Activated CD8-positive, alpha-beta memory T cell treated with anti-CD3 and anti-CD28 coated beads, Interleukin-2, amount 10 ng/mL, durations not matched to agents 7 days and 5 days (primary cell): ENCODE measurements at places on chromosomes 3 and 15. TPM values are rescaled to one million over a fixed set of nuclear protein-coding genes. Genes with fewer than 3 reads are reported as not detected.

DNA sequence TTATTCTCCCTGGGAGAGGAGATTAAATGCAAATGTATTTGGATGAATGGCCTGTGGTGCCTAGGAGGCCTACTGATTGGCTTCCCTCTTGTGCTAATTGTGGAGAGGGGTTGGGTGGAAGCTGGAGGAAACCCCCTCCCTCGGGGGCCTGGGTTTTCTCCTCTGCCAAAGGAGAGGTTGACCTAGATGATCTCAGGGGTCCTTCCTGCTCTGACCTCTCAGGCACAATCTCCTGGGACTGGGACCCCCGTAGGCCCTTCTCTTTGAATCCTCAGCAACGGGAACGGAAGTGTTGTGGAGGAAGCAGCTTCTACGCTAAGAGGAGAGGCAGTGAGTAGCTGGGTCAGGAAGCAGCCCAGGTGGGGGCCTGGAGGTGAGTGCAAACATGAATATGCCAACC, 40.5 kb upstream of the MAGEF1 start:
- H3K36me3 ChIP-seq = no peaks in the 10 kb centered on the region
- H3K27ac ChIP-seq = no peak overlapping the region
- H3K27me3 ChIP-seq = peaks cover 4% of the 10 kb centered on the region
- H3K4me1 ChIP-seq = peaks cover 14% of the 10 kb centered on the region
- no peak for DNase-seq
- H3K4me3 ChIP-seq = no peak overlapping the region

The TNNC1 gene
- 2.6 TPM for total RNA-seq

DNA sequence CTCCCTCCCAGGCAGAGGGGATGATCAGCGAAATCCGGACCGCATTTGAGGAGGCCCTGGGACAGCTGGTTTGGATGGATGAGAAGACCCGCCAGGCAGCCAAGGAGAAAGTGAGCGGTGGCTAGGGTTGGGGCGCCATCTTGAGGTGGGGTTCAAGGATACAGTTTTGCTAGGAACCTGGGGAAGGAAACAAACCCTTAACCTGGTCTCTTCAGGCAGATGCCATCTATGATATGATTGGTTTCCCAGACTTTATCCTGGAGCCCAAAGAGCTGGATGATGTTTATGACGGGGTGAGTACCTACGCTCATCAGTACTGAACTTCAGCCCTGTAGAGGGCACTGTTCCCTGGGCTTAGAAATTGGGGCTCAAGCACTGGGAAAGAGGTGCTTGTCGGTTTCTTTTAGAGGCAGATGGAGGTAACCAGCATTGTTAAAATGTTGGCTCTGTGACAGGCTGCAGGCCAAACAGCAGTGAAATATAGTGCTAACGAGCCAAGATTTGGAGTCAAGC, 9.6 kb upstream of the PSMD2 start:
- no peaks in the 10 kb centered on the region for H3K4me1 ChIP-seq
- peaks cover 14% of the 10 kb centered on the region for H3K27me3 ChIP-seq
- no peak overlapping the region for H3K27ac ChIP-seq

GRCh38 chr3:144816323-144816722, 844.7 kb downstream of the DIPK2A start:
- no peaks in the 10 kb centered on the region for H3K4me1 ChIP-seq
- no peaks in the 10 kb centered on the region for H3K27me3 ChIP-seq
- no peak overlapping the region for H3K4me3 ChIP-seq
- no peak overlapping the region for H3K27ac ChIP-seq
- DNase-seq = no peak
- H3K36me3 ChIP-seq = no peaks in the 10 kb centered on the region

GRCh38 chr3:11643201-11643603, 513 bp downstream of the VGLL4 start:
- peaks cover 18% of the 10 kb centered on the region for H3K36me3 ChIP-seq
- peaks cover 38% of the 10 kb centered on the region for H3K4me1 ChIP-seq
- peak overlapping the region; percentile 97 for H3K4me3 ChIP-seq
- peak; percentile 60 for DNase-seq

The DLL4 gene
- 0.12 TPM for total RNA-seq

GRCh38 chr3:54432975-54433374, 310.6 kb downstream of the CACNA2D3 start:
- no peaks in the 10 kb centered on the region for H3K4me1 ChIP-seq
- no peak for DNase-seq
- no peaks in the 10 kb centered on the region for H3K27me3 ChIP-seq
- no peaks in the 10 kb centered on the region for H3K36me3 ChIP-seq

The IQSEC1 gene
- 37.6 TPM for total RNA-seq

The CPLX3 gene
- total RNA-seq = 0.35 TPM

DNA sequence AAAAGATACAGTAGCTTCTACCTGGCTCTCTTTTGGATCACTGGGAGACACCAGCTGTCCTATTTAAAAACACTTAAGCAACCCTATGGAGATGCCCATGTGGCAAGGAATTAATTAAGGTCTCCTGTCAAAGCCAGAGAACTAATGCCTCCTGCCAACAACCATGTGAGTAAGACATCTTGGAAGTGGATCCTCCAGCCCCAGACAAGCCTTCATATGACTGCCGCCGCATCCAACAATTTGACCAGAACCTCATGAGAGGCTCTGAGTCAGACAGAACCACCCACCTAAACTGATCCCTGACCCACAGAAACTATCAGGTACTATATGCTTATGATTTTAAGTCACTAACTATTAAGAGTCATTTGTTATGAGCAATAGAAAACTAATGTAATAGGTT, 22.3 kb downstream of the IFT80 start:
- no peak for DNase-seq
- peaks cover 29% of the 10 kb centered on the region for H3K36me3 ChIP-seq
- no peak overlapping the region for H3K4me3 ChIP-seq
- H3K27me3 ChIP-seq = no peaks in the 10 kb centered on the region
- H3K27ac ChIP-seq = no peak overlapping the region

The PDZRN3 gene
- not detected for total RNA-seq

- no peaks in the 10 kb centered on the region for H3K36me3 ChIP-seq
- H3K27me3 ChIP-seq = no peaks in the 10 kb centered on the region
- no peak overlapping the region for H3K4me3 ChIP-seq
- peak; percentile 69 for DNase-seq
These were observed 802.6 kb upstream of the ALCAM start for GRCh38 chr3:104564045-104564643.

GRCh38 chr3:57538465-57538864, 5.7 kb downstream of the DNAH12 start:
- no peak overlapping the region for H3K4me3 ChIP-seq
- no peaks in the 10 kb centered on the region for H3K27me3 ChIP-seq
- no peak for DNase-seq

DNA sequence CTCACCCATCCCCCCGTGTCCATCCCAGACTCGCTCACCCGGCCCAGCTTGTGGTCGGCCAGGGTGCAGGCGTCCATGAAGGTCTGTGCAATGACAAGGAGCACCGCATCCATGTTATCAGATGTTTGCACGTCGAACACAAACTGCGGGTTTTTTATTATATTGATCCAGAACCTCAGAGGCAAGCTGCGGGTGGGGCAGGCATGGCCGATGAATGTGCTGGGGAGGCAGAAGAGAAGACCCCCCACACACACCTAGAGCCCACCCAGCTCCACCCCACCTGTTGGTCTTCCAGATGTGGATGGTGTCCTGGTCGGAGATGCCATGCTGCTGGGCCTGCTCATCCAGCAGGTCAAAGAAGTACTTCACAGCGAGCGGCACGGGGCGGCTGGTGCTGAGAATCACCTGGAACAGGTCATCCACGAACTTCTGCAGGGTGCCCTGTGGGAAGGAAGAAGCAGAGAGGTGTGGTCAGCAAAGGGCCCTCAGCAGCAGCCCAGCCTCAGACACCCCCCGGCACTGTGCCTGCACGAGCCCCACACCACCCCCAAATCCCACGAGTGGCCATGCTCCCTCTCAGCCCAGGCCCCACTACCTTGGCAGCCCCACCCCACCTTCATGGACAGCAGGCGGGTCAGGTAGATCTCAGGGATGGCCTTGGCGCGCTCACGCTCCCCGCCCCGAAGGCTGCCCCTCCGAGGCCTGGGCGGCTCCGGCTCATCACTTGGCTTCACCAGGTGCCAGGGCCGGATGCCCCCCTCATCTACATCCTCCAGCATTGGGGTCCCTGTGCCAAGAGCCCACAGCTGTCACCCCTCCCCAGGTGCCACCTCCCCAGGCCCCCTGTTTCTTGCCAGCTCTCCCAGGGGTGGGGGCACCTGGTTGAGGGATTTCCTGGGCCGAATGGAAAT, 20.3 kb downstream of the PLXNB1 start:
- no peak overlapping the region for H3K4me3 ChIP-seq
- H3K4me1 ChIP-seq = no peaks in the 10 kb centered on the region

The PRICKLE2 gene
- not detected for total RNA-seq

The GATA2 gene
- total RNA-seq = 0.28 TPM

- H3K27ac ChIP-seq = no peak overlapping the region
- no peaks in the 10 kb centered on the region for H3K4me1 ChIP-seq
- H3K4me3 ChIP-seq = no peak overlapping the region
- H3K27me3 ChIP-seq = no peaks in the 10 kb centered on the region
- DNase-seq = no peak
These were observed 106.6 kb downstream of the ARPP21 start for GRCh38 chr3:35745802-35746484.

DNA sequence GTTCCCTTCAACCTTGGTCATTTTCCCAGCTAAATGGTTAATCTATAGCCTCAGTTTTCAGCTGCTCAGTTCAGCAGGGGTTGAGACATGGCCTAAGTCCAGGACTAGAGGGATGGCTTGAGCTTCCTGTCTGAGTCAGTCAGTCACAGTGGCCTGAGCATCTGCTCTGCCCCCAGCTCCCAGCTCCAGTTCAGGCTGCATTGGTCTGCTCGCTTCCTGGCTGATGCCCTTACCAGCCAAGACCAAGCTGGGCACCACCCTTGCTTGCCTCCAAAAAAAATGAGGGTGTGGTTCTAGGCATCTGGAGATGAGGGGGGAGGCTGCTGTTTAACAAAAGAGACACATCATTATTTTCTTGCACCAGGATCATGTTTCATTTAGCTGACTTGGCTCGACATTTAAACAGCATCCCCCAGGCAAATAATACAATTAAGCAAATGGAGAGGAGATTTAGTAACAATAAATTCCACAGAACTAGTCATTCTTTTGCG, 70.7 kb downstream of the WNT5A start:
- H3K4me1 ChIP-seq = no peaks in the 10 kb centered on the region
- no peak overlapping the region for H3K4me3 ChIP-seq
- DNase-seq = no peak
- H3K27ac ChIP-seq = no peak overlapping the region
- no peaks in the 10 kb centered on the region for H3K36me3 ChIP-seq
- no peaks in the 10 kb centered on the region for H3K27me3 ChIP-seq

DNA sequence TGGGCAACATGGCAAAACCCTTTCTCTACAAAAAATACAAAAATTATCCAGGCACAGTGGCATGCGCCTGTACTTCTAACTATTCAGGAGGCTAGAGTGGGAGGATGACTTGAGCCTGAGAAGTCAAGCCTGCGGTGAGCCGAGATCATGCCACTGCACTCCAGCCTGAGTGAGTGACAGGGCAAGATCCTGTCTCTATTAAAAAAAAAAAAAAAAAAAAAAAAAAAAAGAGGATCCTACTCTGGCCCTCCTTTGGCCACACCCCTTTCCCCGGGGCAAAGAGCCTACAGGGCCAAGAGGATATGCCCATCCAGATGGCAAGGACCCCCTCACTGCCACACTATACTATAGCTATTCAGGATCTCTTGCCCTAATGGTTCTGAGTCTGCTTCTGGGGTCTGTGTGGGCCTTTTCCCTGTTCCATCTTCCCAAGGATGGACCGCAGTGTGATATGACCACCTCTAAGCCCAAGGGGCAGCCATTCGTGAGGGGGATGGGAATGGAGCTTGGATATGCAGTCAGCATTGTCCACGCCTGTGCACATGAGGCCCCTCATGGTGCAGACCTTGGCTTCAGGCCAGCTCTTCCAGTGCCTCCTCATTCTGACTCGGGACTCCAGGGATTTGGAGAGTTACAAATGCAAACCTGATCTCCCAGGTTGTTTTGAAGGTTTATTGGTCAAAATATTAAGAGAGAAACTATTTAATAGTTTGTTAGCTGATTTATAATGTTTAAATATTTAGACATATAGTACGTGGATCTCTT, 7.3 kb downstream of the TYRO3 start:
- no peak overlapping the region for H3K4me3 ChIP-seq
- H3K27me3 ChIP-seq = peaks cover 4% of the 10 kb centered on the region
- no peaks in the 10 kb centered on the region for H3K36me3 ChIP-seq
- H3K27ac ChIP-seq = no peak overlapping the region

The RTP4 gene
- 16.9 TPM for total RNA-seq

The FAM131A gene
- 4.5 TPM for total RNA-seq

The GATM gene
- 2.0 TPM for total RNA-seq

GRCh38 chr3:103499132-103499900, 1064.5 kb downstream of the ZPLD1 start:
- H3K4me3 ChIP-seq = no peak overlapping the region
- no peaks in the 10 kb centered on the region for H3K27me3 ChIP-seq
- DNase-seq = no peak
- no peaks in the 10 kb centered on the region for H3K36me3 ChIP-seq

The ZBTB11 gene
- 31.3 TPM for total RNA-seq

The ZSCAN2 gene
- total RNA-seq = 8.6 TPM

DNA sequence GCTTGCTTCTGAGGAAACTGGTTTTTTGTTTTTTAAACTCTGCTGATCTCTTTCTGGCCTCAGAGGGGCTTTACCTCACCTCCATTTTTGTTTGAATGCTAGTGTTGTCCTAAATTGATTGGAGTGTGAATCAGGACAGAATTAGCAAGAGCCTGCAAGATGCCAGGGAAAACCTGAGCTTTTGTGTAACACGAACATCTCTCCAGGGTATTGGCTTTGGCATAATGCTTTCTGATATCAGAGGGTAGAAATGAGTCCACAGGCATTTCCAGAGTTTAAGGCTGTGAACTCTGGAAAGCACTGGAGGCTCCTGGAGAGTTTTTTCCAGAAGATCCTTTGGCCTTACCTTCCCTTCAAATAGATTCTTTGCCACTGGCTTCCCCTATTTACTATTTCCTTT, 87.1 kb downstream of the WDR76 start:
- H3K36me3 ChIP-seq = no peaks in the 10 kb centered on the region
- H3K27ac ChIP-seq = no peak overlapping the region
- no peak overlapping the region for H3K4me3 ChIP-seq
- no peaks in the 10 kb centered on the region for H3K27me3 ChIP-seq
- DNase-seq = no peak

GRCh38 chr15:27847775-27848710, 251.1 kb downstream of the OCA2 start:
- no peak overlapping the region for H3K27ac ChIP-seq
- H3K4me1 ChIP-seq = no peaks in the 10 kb centered on the region
- H3K27me3 ChIP-seq = no peaks in the 10 kb centered on the region

GRCh38 chr3:123559040-123559861, 25.6 kb downstream of the HACD2 start:
- no peaks in the 10 kb centered on the region for H3K27me3 ChIP-seq
- DNase-seq = no peak
- H3K4me1 ChIP-seq = peaks cover 8% of the 10 kb centered on the region
- no peak overlapping the region for H3K4me3 ChIP-seq
- peaks cover 16% of the 10 kb centered on the region for H3K36me3 ChIP-seq
- no peak overlapping the region for H3K27ac ChIP-seq

DNA sequence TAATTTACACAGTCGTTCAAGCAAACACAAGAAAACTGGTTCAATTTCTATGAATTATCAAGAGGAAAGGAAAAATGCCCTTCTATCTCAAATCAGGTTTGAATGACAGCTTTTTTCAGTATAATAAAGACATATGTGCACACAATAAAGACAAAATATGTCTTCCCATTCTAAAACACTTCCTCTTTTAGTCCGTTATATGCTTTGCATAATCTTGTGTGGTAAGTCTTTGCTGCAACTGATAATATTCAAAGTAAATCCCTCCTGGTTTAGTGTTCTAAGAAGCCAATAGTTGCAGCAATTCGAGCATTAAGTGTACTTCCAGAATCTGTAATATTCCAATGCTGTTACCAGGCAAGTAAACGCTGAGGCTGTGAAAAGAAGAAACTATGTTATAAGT, 43.7 kb upstream of the MAPKBP1 start:
- DNase-seq = no peak
- H3K4me3 ChIP-seq = no peak overlapping the region
- no peaks in the 10 kb centered on the region for H3K27me3 ChIP-seq
- H3K4me1 ChIP-seq = no peaks in the 10 kb centered on the region
- H3K36me3 ChIP-seq = peaks cover 5% of the 10 kb centered on the region

The GOLGA8F gene
- not detected for total RNA-seq
